ENCODE measurements at places on chromosomes 2 and 18.

- DNase-seq, result no peak
These were observed 1.9 kb upstream of the UXS1 start for GRCh38 chr2:106195981-106196380.

DNA sequence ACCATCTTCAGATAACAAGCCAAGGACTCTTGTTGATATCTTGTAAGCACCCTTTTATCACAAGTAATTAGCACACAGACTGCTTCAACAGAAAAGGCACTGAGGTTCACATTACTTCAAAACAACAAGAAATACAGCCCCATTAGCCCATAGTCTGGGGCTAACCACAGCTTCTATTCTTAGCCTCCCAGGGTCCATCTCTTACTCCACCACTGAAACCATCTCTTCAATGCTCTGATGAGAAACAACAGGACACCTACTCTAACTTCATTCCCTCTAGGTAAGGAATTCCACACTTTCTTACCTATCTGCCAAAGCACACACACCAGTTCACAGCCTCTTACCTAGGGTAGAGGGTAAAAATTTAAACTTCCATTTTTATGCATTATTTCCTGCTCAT lies 26.4 kb upstream of the CYTIP start:
- DNase-seq, result no peak

- DNase-seq, result no peak
These were observed 14.9 kb downstream of the EMX1 start for GRCh38 chr2:72932045-72932740.

DNA sequence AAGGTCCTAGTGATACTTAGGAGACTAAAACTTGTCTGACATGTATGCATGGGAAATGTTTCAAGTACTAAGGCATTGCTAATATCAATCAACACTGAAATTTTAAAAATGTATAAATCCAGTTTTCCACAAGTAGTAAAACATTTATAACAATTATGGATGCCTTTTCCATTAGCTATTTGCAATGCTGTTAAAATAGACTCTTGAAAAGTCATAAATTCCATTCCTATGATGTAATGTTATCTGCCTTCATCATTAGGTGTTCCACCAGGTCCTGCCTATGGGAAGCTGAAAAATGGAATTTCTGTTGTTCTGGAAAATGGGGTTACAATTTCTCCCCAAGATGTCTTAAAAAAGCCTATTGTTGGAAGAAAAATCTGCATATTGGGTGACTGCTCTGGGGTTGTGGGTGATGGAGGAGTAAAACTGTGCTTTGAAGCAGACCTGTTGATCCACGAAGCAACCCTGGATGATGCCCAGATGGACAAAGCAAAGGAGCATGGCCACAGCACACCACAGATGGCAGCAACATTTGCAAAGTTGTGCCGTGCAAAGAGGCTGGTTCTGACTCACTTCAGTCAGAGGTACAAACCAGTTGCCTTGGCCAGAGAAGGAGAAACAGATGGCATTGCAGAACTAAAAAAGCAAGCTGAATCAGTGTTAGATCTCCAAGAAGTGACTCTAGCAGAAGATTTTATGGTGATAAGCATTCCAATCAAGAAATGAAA lies 18.7 kb downstream of the ELAC1 start:
- DNase-seq, result peak; percentile 26

GRCh38 chr2:149076863-149077412 lies 38.4 kb downstream of the LYPD6B start:
- DNase-seq, result no peak

GRCh38 chr18:75072672-75073371 lies 136.1 kb downstream of the PTGR3 start:
- no peak for DNase-seq

DNA sequence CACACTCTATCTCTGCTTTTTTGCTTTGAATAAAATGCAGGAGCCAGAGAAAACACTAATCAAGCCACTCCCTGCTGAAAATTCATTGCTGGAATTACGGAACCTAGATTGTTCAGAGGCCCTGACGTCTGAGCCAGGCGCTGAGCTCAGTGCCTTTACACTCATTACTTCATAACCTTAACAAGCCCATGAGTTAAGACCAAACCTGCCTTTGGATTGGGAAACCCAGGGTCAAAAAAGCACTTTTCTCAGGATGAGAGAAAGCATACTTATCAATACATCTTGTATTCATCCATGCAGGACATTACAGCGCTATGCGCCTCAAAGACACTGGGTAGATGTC lies 762 bp downstream of the INO80C start:
- peak; percentile 46 for DNase-seq

- DNase-seq, result no peak
These were observed 55.4 kb upstream of the RAPH1 start for GRCh38 chr2:203590496-203590895.

DNA sequence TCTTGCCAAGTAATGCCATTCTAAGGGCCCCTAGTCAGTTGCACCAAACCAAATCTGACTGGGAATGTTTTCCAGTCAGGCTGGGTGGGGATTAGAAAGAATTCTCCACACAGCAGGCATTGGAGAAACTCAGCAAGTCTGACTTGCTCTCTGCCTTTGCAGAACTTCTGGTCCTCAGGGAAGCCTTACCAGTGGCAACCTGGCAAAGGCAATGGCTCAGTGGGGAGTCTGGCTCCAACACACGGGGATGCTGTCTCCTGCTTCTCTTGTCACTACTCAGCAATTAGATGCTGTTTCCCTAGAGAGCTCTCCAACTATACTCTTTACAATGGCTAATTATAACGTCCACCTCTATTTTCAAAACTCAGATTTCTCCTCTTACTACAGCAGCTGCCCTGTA lies 810.7 kb downstream of the LRRTM4 start:
- no peak for DNase-seq

DNA sequence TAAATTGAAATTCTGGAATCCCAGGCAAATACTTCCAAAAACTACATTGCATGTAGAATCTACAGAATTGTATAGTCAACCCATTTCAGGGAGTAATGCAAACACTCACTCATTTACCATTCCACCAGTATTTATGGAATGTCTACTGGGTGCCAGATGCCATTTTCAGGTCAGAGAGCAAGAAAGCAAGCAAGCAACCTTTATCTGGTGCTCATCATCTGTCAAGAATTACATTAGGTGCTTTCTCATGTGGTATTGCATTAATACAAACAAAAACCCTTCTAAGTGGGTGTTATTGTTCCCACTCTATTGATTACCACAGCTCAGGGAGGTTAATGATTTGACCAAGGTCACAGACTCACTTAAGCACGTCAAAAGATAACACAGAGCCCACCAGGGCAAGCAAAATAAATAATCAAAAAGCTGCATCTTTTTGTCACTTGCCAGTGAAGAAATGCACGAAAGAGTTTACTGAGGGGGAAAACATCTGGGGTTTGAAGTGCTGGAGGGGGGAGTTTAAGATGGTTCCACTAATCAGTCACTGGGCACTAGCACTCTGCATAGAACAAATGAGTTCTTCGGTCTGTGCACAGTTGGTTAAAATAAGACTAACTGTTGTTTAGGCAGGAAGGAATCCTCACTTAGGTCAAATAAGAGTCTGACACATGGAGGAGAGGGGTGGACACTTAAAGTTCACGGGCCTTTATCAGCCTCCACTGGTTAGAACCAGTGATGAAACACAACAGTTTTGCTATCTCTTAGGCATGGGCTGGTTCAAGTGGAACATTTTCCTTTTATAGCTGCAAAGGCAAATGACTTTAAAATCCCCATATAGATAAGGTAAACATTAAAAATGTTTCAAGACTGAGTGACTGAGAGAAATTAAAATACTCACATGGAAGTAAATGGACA lies 208.8 kb downstream of the CDH2 start:
- no peak for DNase-seq

- DNase-seq, result no peak
These were observed 890.0 kb upstream of the LRRTM1 start for GRCh38 chr2:81194581-81194980.

DNA sequence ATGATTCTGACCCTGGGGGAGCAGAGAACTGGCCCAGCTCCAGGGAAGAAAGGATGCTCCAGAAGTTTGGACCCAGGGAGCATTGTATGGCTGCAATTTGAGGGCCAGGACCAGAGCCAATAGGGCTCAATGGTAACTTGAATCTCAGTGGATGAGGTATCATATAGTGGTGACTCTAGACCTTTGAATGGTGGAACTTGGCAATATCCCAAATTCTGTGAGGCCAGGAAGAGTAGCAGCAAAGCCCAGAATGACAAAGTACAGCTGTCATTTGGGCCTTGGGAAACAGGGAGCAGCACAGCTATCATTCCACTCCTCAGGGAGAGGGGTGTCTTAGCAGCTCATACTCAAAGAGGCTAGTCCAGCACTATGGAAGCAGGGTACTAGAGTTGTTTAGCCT lies 332.9 kb upstream of the RBMS1 start:
- DNase-seq, result no peak

- peak; percentile 29 for DNase-seq
These were observed 675 bp upstream of the SPIRE1 start for GRCh38 chr18:12658426-12659138.

- DNase-seq, result no peak
These were observed 83.1 kb downstream of the SEPTIN10 start for GRCh38 chr2:109530712-109531111.

- peak; percentile 13 for DNase-seq
These were observed 18.6 kb downstream of the NRXN1 start for GRCh38 chr2:51013079-51013932.

DNA sequence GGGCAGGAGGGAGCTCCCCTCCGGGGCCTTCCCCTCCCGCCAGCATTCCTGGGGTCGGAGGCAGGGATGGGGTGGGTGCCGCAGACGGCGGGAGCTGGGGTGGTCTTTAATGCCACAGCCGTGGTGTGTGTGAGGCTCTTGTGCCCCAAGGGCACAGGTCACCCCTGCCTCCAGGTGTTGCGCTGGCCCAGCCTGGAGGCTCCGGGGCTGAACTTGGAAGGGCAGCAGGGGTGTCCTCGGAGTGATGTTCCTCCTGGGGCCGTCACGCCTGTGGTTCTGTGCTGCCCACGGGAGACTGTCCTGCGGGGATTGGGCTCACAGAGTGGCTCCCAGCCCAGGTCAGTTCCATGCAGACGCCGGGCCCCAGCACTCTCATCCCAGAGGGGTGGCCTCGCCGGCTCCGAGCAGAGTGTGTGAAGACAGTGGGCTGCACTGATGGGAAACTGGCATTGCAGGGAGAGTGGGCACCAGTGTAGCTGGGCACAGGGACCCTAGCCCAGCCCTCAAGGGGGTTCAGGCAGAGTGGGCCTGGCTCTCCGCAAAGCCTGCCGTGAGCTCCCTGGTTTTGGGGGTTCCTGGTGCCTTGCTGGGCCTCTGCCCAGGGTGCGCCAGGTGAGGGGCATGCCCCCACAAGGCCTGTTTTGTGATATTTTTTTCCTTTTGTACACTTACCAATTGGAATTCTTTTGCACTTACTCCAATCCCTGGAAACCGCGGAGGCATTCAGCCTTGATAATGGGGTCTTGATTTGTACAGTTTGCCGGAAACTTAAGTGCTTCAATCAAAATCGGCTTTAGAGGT lies 56.7 kb downstream of the NFATC1 start:
- DNase-seq, result no peak

GRCh38 chr2:160551259-160551658 lies 57.7 kb upstream of the RBMS1 start:
- DNase-seq, result no peak

DNA sequence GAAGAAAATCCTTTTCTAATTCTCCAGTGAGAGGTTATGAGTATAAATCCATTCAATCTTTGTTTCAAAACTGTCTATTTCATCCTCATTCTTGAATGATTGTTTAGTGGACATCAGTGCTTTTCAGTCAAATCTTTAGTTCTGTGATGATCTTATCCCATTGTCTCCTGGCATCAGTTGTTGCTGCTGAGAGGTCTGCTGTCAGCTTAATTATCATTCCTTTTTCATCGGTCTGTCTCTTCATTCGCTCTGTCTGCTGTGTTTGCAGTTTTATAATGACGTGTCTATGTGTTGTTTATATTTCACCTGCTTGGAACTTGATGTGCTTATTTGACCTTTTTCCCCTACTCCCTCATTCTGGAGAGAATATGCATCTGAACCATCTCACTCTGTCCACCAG lies 69.2 kb upstream of the GLI2 start:
- no peak for DNase-seq

- no peak for DNase-seq
These were observed 164.8 kb downstream of the WDR7 start for GRCh38 chr18:56815926-56816325.

- DNase-seq, result no peak
These were observed 148.5 kb upstream of the SATB2 start for GRCh38 chr2:199606193-199606780.

- no peak for DNase-seq
These were observed 3.5 kb downstream of the RND3 start for GRCh38 chr2:150484006-150484405.

DNA sequence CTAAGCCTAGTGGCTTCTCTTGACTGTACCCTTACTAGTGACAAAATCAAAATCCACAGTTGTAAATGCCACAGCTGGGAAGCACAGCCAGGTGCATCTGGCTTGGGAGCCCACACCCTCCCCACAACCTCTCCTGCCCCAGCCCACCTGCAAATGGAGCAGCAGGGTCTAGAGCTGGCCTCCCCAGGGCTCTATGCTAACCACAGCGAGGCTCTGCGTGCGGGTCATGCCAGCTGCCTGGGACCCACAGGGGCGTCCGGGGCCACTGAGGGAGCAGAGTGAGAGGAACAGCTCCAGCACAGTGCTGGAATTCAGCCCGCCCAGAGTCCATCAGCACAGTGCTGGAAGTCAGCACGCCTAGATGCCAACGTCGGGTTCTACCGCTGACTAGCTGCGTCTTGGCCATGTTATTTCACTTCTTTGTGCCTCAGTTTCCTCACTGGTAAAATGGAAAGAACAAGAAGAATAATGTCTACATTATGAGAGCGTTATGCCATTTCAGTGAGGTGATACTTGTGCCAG lies 109.1 kb upstream of the ID2 start:
- DNase-seq, result no peak

DNA sequence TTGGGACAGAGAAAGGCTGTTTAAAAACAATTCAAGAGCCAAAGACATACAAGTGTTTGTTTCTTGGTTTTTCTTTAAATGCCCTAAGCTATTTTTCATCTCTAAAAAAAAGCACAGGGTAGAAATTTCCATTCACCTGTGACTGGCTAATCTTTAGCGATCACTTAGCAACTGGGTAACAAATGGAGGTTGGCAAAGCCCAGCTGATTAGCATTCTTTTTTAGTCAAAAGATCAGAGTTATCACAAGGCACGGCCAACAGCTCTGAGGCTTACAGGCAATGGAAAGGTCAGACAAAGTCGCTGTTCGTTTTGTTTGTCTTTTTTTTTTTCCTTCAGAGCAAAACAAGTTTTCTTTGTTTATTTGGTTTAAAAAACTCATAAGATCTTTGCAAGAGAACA lies 29.0 kb upstream of the TTR start:
- DNase-seq, result no peak

DNA sequence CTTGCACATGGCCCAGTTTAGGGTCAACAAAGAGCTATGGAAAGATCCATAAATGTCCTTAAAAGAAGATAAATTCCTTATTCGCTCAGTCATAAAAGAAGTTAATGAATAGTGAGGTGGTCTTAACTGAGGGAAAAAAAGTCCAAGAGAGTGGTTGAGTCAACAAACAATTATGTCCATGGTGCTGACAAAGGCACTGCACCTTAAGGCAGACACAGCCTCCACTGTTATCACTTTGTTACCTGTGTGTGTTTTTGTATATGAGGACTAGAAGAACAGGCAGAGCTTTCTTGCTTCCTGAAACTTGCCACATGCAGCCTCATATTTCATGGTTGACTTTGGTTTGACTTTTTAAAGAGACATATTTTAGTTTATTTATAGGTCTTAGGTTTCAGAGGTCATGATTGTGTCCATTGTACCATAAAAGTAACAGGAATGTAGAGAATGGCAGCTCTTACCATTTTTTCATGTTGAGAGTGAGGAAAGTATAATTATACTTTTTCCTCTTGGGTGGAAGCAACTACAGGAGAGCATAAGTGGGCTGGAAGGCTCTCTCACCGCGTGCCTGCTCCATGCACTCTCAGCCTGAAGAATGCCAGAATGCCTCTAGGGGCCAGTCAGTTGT lies 93.6 kb downstream of the XRCC5 start:
- DNase-seq, result no peak
